Diencephalon (tissue), 1 donor: ENCODE measurements at places on chromosomes 11 and 22. TPM values are rescaled to one million over a fixed set of nuclear protein-coding genes. Genes with fewer than 3 reads are reported as not detected.

The PARVG gene
- 1.4 TPM for total RNA-seq

The MMP27 gene
- total RNA-seq = not detected

The NRXN2 gene
- 397 TPM for total RNA-seq

The ABCG4 gene
- total RNA-seq = 9.0 TPM

The LRRC10B gene
- 6.7 TPM for total RNA-seq

The RNF215 gene
- 20.3 TPM for total RNA-seq

The OR52I1 gene
- not detected for total RNA-seq

The TM7SF2 gene
- total RNA-seq = 81.4 TPM

The RAG2 gene
- total RNA-seq = not detected

The MS4A6A gene
- 2.5 TPM for total RNA-seq

The NRGN gene
- 3.7 TPM for total RNA-seq

The SOX6 gene
- 54.7 TPM for total RNA-seq

The DERL3 gene
- total RNA-seq = 1.6 TPM

The GRK3 gene
- 42.4 TPM for total RNA-seq

The DEUP1 gene
- 1.8 TPM for total RNA-seq

The C11orf91 gene
- total RNA-seq = not detected

The MS4A15 gene
- total RNA-seq = not detected

The DGCR2 gene
- total RNA-seq = 86.3 TPM

The RTN4R gene
- 12.5 TPM for total RNA-seq

The CASP12 gene
- total RNA-seq = not detected

The SLC22A6 gene
- total RNA-seq = 5.8 TPM

The C11orf16 gene
- 0.46 TPM for total RNA-seq

The OR4A16 gene
- not detected for total RNA-seq

The TST gene
- total RNA-seq = 8.1 TPM

The C11orf21 gene
- 0.23 TPM for total RNA-seq

The OR10D3 gene
- total RNA-seq = not detected

The ENTHD1 gene
- not detected for total RNA-seq

The LAYN gene
- total RNA-seq = 2.5 TPM

The MMP3 gene
- total RNA-seq = not detected

The PATE3 gene
- total RNA-seq = not detected

The PITPNM1 gene
- total RNA-seq = 81.7 TPM

The MISFA gene
- 1.2 TPM for total RNA-seq

The ASPHD2 gene
- 15.5 TPM for total RNA-seq

The LARGE1 gene
- 33.2 TPM for total RNA-seq

The MLC1 gene
- 74.5 TPM for total RNA-seq

The MYEOV gene
- total RNA-seq = not detected

The SPI1 gene
- total RNA-seq = 1.8 TPM

The DUSP8 gene
- 8.8 TPM for total RNA-seq

The OR5T2 gene
- not detected for total RNA-seq

The ARHGAP8 gene
- 1.4 TPM for total RNA-seq

The TRPM5 gene
- under 0.01 TPM for total RNA-seq

The OR51B2 gene
- 0.46 TPM for total RNA-seq
